ENCODE measurements at places on chromosomes 1 and 21.
A peak's percentile ranks its signal among the peaks of the same experiment; 100 is the strongest.

DNA sequence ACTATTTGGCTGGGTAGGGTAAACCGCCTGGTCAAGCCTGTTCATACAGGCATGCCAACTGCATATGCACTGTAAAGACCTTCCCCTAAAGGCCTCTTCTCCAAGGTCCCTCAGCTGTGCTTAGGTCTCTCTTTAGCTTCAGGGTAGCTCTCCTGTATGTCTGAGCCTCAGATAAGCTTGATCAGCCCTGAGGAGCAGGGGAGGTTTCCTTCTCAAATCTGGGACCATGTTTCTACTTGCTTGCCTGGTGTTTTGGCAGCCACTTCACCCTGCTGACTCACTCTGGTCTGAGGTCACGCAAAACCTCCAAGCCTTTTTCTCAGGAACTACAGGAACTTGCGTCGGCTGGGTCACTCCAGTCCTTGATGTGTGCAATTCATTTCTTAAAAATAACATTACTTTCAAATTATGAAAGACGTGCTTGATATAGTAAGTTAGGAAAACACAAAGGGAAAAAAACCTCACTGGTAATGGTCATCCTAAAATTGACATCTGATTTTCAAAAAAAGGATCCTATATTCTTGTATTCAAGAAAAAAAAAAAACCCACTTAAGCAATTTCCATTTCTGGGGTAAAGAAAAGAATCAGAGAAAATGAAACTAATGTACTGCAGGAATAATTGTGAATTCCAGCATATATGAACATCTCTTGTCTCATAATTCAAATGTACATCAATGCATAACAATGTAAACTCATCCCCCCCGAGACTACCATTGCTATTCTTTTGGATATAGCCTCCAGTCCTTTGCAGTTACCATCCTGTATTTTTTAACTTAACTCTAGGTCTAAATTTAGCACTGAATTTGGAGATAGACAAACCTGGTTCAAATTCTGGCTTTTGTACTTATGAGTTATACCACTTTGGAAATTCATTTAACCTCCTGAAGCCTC is 24.8 kb upstream of the RNF19B start:
- no peak for DNase-seq

DNA sequence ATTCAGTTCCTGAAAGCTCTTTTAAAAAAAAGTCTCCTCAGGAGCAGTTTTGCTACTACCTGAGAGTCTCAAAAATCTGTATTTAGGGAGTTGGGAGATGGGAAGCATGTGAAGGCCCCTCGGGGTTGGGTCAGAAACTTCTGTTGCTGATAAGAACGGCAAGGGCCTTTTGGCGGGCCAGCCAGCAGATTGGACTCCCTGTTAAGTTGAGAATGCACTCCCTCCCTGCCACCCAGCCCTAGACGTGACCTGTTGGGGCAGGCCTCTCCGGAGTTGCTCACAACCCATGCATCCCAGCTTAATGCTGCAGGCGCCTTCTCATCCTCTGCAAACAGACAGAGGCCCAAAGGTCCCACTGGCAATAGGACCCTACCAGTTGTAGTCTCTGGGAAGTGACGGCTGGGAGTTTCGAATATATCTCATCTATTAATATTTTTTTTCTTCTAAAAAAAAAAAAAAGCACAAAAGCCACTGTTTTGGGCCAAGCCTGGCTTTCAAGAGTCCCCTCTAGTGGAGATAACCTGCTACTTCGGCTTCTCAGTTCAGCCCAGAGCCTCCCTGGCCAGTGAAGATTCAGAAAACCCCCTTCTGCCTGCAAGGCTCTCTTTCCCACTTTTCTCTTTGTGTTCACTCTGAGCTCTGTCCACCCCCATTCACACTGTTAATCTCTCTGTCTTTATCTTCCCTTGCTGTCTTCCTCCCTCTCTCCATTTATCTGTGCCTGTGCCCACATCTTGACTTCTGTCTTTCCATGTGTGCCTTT is 5.3 kb downstream of the PLXNA2 start:
- no peak for DNase-seq

DNA sequence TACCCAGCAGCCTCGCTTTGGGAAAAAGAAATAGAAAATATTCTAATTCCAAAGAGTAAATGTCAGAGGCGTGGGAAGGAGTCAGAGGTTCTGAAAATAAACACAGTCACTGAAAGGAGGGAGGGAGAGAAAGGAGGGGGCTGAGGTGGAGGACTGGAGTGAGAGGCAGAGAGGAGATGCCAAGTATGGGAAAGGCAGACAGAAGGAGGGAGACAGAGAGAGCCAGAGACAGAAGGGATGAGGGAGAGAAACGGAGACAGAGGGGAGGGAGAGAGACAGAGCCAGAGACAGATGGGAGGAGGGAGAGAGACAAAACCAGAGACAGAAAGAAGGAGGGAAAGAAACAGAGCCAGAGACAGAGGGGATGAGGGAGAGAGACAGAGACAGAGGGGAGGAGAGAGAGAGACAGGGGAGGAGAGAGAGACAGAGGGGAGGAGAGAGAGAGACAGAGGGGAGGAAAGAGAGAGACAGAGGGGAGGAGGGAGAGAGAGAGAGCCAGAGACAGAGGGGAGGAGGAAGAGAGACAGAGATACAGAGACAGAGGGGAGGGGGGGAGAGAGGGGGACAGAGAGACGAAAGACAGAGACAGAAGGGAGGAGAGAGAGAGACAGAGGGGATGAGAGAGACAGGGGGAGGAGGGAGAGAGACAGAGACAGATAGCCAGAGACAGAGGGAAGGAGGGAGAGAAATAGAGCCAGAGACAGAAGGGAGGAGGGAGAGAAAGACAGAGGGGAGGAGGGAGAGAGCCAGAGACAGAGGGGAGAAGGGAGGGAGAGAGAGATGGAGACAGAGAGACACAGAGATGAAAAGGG is 525.5 kb downstream of the MATN1 start:
- no peak for DNase-seq

DNA sequence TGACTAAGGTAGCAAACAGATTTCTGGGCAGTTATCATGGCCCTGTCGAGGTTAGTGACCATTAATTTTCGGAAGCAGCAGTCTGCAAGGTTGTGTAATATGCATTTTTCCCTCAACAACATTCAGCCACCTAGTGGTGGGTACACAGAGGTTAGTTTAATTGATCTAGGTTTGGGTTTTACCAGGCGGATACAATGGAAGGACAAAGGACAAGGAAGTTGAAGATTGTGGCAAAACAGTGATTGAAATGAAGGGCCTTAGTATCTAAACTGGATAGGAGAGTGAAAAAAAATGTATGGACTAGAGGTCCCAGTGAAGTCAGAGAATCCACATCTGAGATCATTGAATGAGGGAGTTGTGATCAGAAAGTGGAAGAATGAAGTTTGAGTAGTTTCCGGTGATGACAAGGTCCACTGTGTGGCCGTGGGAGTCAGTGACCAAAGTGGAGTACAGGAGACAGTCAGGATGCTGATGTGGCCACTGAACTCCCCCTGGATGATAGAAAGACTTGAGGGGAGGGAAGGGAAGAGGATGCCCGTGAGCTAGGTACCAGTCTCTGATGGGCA is 2.8 kb downstream of the ARMH1 start:
- DNase-seq: no peak

- DNase-seq: no peak
Measured at GRCh38 chr1:80441664-80442063, 1359.1 kb upstream of the ADGRL2 start.

DNA sequence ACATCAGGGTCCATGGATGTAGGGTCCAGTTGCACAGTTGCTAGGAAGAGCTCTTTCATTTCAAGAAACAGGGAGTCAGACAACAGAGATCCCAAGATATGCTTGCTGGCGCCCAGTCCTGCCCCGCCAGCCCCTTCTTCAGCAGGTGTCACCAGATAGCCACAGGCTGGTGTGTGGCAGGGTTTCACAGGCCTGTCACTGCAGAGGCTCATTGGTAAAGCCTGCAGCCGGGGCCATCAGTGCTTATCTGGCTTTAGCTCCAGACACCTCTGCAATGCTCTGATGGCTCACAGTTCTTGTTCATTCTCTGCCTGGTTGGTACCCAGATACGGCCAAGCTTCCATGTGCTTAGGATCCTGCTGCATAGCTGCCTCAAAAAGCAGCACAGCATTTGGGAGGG is 12.4 kb upstream of the ZNF124 start:
- no peak for DNase-seq

DNA sequence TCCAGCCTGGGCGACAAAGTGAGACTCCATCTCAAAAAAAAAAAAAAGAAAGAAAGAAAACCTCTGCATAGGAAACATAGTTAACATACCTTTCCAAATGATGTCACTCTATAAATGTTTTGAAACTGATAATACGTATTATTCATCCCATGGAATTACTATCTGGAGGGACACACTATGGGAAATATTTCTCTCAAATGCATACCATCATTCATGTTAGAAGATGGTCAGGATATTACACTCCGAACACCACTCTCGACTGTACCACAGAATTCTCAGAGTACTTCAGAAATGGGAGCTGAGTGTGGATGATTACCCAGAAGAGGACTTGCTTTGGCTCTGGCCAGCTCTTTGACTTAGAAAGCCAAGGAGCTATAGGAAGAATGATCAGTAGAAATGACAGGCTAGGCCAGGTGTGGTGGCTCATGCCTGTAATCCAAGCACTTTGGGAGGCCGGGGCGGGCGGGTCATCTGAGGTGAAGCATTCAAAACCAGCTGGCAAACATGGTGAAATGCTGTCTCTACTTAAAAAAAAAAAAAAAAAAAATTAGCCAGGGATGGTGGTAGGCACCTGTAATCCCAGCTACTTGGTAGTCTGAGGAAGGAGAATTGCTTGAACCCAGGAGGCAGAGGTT is 5.2 kb upstream of the LIN28A start:
- no peak for DNase-seq

- peak; percentile 72 for DNase-seq
Measured at GRCh38 chr1:182143154-182143657, 81.7 kb upstream of the ZNF648 start.

DNA sequence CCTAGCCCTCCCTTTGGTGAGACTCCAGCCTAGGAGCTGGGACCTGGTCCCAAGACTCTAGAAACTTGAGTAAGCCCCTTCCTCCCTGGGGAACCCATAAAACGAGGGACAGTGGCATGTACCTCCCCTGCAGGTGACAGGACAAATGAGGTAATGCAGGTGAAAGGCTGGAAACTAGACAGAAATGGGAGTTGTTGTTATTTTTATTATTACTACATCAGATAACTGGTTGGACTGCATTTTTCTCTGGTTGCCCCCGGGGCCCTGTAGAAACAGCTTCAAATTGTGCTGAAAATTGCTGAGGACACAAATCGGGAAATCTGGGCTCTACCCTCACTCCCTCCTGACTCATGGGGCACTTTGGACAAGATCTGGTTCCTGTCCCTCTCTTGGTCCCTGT is 132.3 kb upstream of the WNT4 start:
- DNase-seq: no peak

- DNase-seq: no peak
Measured at GRCh38 chr1:25456502-25456901, 25.8 kb downstream of the MACO1 start.

GRCh38 chr1:94739521-94740061 is 80.6 kb upstream of the SLC44A3 start:
- DNase-seq: no peak

GRCh38 chr1:235892202-235892601 is 25.5 kb upstream of the LYST start:
- no peak for DNase-seq

GRCh38 chr1:204621396-204621795 is 64.1 kb downstream of the LRRN2 start:
- DNase-seq: no peak

- no peak for DNase-seq
Measured at GRCh38 chr1:215635827-215636226, 68.7 kb downstream of the KCTD3 start.

- no peak for DNase-seq
Measured at GRCh38 chr21:20661246-20661645, 337.0 kb upstream of the NCAM2 start.
